Left renal pelvis (tissue), 4 donors: ENCODE measurements at places on chromosomes 5 and 9. TPM values are rescaled to one million over a fixed set of nuclear protein-coding genes. Genes with fewer than 3 reads are reported as not detected.

GRCh38 chr5:132065351-132065937, 5.0 kb downstream of the IL3 start:
- peak; percentile 12 for DNase-seq

DNA sequence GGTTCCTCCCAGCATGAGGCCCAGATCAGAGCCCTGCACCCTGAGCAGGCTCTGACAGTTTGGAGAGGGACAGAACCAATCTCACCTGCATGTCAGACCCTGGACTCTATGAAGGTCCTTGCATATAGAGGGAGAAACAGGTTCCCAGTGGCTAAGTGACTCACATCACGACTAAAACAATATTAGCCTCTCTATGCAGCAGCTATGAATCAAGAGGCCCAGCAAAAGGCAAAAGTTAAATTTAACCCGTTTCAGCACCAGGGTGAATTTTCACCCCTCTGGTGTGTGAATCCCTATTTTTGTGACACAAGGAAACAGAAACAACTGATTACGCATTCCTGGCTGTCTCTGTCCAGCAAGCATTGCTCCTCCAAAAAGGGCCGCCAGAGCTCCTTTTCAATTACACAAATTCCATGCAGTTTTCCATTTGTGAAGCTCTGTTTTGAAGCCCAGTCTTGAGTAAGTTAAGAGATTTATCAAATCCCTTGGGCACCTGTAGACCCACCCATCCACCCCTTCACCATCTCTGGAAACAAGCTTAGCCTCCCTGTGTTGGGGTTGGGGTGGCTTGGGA, 136.6 kb downstream of the GABBR2 start:
- no peak for DNase-seq

- no peak for DNase-seq
These were observed 41.8 kb downstream of the ARHGAP26 start for GRCh38 chr5:142811866-142812557.

DNA sequence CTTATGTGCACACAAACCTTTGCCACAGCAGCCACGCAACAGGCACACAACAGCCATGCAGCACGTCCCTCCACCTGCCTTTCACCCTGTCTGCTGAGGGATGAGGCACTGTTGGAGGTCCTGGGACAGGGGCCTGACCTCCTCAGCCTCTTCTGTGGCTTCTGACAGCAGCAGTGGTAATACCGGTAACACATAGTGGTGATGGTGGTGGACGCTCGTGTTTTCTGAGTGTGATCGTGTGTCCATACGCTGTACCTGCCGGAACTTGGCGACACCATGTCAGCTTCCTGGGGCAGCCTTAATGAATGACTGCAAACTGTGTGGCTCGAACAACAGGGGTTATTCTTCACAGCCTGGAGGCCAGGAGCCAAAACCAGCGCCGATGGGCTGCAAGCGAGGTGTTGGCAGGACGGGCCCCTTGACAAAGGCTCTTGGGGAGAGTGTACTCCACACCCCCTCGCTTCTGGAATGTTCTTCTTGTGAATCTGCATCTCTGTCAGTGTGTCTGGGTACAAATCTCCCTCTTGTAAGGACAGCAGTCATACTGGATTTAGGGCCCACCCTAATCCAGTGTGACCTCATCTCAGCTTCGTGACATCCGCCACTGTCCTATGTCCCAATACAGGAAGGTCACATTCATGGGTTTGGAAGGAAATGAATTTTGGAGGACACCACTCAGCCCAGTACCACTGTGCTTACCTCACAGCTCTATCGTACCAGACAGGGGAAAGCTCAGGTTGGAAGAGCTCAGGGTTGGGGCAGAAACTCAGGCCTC, 55.3 kb upstream of the EXOC3 start:
- DNase-seq, result no peak

DNA sequence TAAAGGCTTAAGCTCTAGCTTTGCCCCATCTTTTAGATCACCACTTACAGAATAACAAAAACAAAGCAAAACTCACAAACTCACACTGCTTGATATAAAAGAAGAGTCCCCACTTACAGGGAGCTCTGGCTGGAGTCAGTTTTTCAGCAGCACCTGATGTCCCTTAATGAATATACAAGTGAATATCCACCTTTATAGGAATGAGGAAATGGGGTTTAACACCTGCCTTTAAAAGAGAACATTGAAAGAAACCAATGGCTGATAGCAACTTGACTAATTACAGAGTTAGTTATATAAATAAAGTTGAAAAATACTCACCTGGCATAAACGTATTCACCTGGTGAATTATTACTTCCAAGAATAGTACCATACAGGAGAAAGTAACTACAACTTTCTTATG, 20.7 kb upstream of the PURA start:
- DNase-seq, result no peak

GRCh38 chr9:84834426-84834825, 164.9 kb downstream of the NTRK2 start:
- DNase-seq, result no peak

GRCh38 chr5:138874241-138874640, 894 bp downstream of the LRRTM2 start:
- DNase-seq, result no peak

- DNase-seq, result no peak
These were observed 406.3 kb upstream of the ADAMTSL1 start for GRCh38 chr9:18067548-18068120.

DNA sequence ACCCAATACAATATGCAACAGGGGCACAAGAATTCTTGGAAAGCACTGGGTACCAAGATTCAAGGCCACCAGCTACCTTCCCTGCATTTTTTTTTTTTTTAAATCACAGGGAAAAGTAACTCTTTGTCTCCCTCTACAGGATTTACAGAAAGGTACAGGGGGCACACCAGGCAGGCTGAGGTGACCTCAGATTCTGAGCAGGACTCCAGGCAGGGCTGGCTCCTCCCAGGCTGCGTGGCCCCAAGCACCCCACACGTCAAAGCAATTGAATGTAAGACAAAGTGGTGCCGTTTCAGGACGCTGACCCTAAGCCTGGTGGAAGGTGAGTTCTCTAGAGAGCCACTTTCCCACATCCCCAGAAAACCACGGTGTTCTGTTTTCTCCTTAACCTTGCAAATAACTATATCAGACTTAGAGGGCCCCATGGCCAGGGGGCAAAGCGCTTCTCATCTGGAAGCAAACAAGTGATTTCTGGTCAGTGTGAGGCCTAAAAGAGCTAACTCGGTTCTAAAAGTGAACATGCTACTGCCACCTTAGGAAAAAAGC, 222.6 kb downstream of the ROR2 start:
- no peak for DNase-seq

DNA sequence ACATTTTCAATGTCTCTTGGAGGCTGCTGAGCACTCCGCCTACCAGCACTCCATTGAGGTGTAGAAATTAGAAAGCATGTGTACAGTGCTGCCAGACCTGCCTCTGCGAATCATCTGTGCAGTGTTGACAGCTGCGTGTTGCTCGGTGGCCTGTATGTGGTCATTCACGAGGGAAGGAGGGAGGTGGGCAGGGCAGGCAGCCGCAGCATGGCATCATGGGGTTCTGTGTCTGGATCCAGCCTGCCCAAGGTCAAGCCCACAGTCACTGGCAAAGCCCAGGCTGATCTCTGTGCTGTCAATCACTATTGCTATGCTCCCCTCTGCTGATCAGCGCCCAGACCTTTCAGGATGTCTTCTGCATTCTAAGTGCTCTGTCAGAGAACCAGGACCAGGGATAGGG, 8.0 kb upstream of the PDZD2 start:
- DNase-seq, result no peak

GRCh38 chr9:94610181-94610606, 16.6 kb upstream of the FBP2 start:
- DNase-seq, result peak; percentile 45

GRCh38 chr9:79970146-79970425, 398.3 kb downstream of the TLE4 start:
- DNase-seq, result no peak

DNA sequence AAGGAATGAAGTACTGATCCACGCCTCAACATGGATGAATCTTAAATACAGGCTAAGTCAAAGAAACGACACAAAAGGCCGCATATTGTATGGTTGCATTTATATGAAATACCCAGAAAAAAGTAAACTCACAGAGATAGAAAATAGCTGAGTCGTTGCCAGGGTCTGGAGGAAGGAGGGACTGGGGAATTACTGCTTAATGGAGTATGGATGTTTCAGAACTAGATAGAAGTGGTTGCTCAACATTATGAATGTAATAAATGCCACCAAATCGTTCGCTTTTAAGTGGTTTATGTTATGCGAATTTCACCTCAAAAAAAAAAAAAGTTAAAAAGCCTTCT, 784 bp upstream of the MSANTD3 start:
- DNase-seq, result no peak

The ANKRD18A gene
- 4.8 TPM for polyA plus RNA-seq

The KCTD16 gene
- 2.8 TPM for polyA plus RNA-seq

The CAAP1 gene
- polyA plus RNA-seq, result 52.0 TPM

The STARD4 gene
- 21.8 TPM for polyA plus RNA-seq

The S1PR3 gene
- polyA plus RNA-seq, result 50.4 TPM

The PTPRD gene
- polyA plus RNA-seq, result 230 TPM

The IFNW1 gene
- not detected for polyA plus RNA-seq

The TAF11L6 gene
- not detected for polyA plus RNA-seq
